ENCODE measurements at places on chromosomes 11 and 22.

DNA sequence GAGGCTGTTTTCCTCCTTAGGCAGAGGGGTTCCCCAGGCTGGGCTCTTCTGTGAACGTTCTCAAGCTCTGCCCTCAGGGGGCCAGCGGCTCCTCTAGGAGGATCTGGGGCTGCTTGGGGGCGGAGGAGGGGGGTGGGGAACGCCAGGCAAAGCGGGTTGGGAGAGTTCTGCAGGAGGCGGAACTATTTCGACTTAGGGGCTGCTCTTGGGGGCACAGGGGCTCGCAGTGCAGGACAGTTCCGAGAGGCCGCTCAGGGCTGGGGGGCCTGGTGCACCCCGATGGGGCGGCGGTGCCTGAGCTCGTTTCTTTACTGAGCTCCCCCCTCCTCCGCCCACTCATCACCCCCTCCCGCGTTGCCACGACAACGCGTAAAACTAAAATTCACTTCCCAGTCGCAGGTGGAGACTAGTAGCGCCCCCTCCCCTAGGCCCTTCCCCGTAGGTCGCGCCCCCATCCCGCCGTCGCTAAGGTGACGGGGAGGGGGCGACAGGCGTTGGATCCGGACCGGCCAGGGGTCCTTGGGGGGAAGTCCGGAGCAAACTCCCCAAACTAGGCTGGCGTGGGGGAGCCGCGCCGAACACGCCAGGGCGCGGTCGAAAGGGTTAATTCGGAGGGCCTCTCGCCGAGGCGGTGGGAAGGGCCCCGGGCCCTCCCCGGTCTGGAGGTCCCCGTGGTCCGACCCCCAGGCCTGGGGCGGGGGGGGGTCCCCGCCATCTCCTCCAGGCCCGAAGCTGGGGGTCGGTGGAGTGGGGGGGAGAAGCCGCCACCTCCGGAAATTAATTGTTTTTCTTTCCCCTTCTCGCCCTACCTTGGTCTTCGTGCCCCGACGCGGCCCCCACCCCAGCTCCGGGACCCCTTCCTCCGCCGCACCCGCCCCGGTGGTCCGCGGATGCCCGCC, 857 bp downstream of the SHANK3 start:
- DNase-seq = no peak

DNA sequence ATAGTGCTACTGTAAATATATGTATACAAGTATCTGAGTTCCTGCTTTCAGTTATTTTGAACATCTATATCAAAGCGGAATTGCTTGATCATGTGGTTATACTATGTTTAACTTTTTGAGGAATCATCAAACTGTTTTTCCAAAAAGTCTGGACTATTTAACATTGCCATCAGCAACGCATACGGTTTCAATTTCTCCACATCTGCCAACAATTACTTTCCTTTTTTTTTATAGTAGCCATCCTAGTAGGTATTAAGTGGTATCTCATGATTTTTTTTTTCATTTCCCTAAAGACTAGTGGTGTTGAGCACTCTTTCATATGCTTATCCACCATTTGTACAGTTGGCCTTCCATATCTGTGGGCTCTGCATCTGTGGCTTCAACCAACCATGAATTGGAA, 1.3 kb upstream of the UBE4A start:
- no peak for DNase-seq

- DNase-seq = no peak
These were observed 139.8 kb upstream of the SNX19 start for GRCh38 chr11:131056036-131056435.

- DNase-seq = no peak
These were observed 30.9 kb downstream of the CHEK2 start for GRCh38 chr22:28710576-28711191.

GRCh38 chr22:36439481-36440271, 41.8 kb downstream of the TXN2 start:
- no peak for DNase-seq

DNA sequence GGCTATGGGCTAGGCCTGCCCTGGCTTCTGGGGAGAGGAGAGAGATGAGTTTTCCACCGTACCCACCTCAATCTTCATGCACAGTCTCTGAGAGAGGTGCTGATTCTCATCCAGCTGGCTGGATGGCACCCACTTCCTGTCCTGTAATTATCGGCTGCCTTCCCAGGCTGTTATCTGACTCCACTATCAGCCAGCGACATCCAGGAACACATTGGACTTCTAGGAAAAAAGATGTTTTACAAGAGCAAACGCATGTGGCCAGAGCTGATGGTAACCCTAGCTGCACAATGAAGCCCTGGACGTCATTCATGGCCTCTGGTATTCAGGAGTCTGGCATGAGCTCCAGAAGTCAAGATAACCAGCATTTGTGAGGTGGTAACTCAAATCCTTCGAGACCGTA, 137.4 kb downstream of the EHF start:
- no peak for DNase-seq

DNA sequence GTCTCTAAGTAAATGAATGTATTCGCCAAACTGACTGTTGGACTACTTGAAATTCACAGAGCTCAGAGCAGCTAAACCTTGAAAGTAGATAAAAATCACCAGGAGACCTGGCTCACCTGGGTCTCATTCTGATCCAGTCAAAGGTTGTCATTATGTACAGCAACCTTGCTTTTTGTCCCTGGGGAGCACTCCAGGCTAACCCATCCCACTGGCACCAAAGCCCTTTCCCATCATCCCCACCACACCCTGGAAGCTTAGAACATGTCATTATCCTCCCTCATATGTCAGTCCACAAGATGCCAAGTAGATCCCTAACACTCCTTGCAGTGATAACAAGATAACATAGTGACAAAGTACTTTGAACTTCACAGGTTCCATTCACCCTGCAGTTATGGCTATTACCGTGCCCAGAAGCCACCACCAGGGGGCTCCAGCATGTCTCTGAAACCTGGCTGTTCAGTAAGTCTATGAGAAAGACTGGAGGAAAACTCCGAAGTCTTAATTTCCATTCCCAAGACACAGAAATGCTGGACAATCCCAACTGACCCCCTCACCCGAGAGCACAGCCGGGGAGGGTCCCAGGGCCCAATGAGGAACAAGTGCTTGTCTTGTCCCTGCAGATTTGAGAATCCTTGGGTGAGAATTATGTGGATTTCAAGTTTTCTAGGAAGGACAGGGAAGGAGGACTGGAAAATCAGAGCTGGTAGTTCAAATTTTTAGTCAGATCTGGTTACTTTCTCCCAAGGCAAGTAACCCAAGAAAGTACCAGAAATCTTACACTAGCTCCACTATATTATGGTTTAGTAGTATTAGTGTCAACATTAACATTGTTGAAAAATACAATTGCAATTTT, 43.0 kb upstream of the USP47 start:
- DNase-seq = peak; percentile 60

GRCh38 chr11:315051-315481, 1.2 kb downstream of the IFITM1 start:
- DNase-seq = no peak

GRCh38 chr11:2816941-2817421, 68.6 kb downstream of the CDKN1C start:
- no peak for DNase-seq
